ENCODE measurements at places on chromosomes 13 and 19.

DNA sequence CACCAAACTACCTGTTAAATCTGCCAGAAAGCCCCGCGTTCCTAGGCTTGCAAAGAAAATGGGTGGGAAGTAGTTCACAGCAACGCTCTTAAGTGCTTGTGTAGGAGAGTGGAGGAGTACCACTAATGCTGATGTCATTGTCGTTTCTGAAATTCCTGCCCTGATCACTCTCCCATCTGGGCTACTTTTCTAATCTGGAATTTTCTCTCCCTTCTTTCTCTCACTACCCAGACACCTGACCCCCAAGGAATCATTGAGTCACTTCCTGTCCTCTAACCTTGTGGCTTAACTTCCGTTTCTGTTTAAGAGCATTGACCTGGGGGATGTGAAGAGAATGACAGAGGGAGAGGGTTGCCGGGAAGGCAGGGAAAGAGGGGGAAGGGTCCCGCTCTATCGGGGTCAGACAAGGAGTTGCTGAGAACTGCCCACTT is 98.7 kb downstream of the STARD13 start:
- no peaks in the 10 kb centered on the region for H3K36me3 ChIP-seq
- DNase-seq, result peak; percentile 20

- H3K27ac ChIP-seq, result no peak overlapping the region
- peaks cover 16% of the 10 kb centered on the region for H3K27me3 ChIP-seq
- DNase-seq, result peak; percentile 27
Measured at GRCh38 chr13:99916366-99917103, 55.0 kb downstream of the ZIC5 start.

- no peak overlapping the region for H3K27ac ChIP-seq
- H3K36me3 ChIP-seq, result no peaks in the 10 kb centered on the region
- H3K4me3 ChIP-seq, result no peak overlapping the region
- no peaks in the 10 kb centered on the region for H3K27me3 ChIP-seq
- H3K4me1 ChIP-seq, result no peaks in the 10 kb centered on the region
Measured at GRCh38 chr19:33673258-33673875, 51.6 kb downstream of the CHST8 start.

DNA sequence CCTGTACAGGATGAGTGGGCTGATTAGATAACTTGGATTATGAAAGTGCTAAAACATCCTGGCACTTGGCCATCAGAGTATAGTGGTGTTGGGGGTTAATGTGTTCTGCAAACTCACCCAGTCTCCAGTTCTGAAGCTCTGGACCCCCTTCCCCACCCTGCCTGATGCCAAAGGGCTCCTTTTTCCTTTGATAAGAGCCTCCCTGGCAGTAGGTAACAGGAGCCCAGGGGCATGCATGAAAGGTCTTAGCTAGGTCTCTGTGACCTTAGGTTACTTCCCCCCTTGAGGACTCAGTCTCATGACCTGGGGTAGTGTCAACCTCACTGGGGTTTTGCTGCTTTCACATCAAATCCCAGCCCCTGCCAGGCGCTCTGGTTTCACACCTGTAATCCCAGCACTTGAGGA is 2.5 kb downstream of the RPS28 start:
- H3K4me1 ChIP-seq, result peaks cover 17% of the 10 kb centered on the region
- H3K27me3 ChIP-seq, result no peaks in the 10 kb centered on the region
- no peak overlapping the region for H3K4me3 ChIP-seq
- no peak overlapping the region for H3K27ac ChIP-seq

- H3K4me1 ChIP-seq, result peaks cover 4% of the 10 kb centered on the region
- no peak overlapping the region for H3K27ac ChIP-seq
- H3K36me3 ChIP-seq, result no peaks in the 10 kb centered on the region
- no peak overlapping the region for H3K4me3 ChIP-seq
- no peaks in the 10 kb centered on the region for H3K27me3 ChIP-seq
- no peak for DNase-seq
Measured at GRCh38 chr19:44552324-44552723, 22.8 kb upstream of the CEACAM20 start.

GRCh38 chr13:97403893-97404750 is 29.8 kb upstream of the RAP2A start:
- H3K36me3 ChIP-seq, result no peaks in the 10 kb centered on the region
- no peaks in the 10 kb centered on the region for H3K27me3 ChIP-seq
- H3K4me3 ChIP-seq, result no peak overlapping the region
- no peak overlapping the region for H3K27ac ChIP-seq
- no peaks in the 10 kb centered on the region for H3K4me1 ChIP-seq
- DNase-seq, result no peak

DNA sequence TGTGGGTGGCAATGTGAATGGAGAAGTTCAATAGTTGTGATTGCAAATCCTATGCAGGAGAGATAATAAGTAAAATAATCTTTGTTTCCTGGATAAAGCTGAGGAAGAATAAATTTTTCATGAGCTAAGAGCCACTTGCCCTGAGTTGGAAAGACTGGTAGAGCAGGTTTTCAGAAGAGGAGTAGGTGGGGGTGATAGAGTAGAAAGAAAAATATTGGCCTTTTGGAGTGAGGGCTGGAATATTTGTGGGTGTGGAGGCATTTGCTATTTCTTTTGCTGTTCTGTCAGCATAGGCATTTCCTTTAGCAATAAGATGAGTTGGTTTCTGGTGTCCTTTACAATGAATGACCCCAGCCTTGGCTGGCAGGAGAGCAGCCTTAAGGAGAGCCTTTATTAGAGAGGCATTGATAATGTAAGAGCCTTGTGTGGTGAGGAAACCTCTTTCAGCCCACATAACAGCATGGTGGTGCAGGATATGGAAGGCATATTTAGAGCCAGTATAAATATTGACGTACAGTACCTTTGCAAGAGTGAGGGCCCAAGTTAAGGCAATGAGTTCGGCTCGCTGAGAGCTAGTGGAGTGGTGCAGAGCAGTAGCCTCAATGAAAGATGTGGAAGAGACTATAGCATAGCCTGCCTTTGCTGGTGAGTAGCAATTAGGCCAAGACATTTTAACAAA is 11.6 kb upstream of the ZNF431 start:
- H3K4me1 ChIP-seq, result peaks cover 13% of the 10 kb centered on the region
- H3K27me3 ChIP-seq, result no peaks in the 10 kb centered on the region
- no peak overlapping the region for H3K4me3 ChIP-seq

- no peaks in the 10 kb centered on the region for H3K4me1 ChIP-seq
- no peak overlapping the region for H3K4me3 ChIP-seq
- H3K27me3 ChIP-seq, result no peaks in the 10 kb centered on the region
- no peak overlapping the region for H3K27ac ChIP-seq
Measured at GRCh38 chr13:38849315-38849714, 141.3 kb downstream of the STOML3 start.

DNA sequence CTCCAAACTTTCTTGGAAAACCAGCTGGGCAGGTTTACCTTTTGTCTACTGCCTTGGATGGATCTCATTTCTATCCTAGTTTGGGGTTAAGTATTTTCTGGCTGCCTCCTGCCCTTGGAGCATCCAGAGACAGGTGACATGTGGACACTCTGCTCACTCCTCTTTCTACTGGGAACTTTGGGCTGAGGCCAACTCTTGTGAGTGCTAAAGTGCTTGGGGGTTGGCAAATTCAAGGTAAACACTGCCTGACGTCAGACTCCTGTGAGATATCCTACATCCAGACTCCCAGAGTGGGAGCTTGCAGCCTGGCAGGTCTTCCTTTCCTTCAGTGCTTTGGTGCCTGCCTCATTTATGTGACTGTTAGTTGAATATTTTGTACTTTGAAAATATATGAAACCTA is 388.1 kb downstream of the KCNRG start:
- H3K27ac ChIP-seq, result no peak overlapping the region
- H3K4me3 ChIP-seq, result no peak overlapping the region
- no peaks in the 10 kb centered on the region for H3K36me3 ChIP-seq
- peaks cover 18% of the 10 kb centered on the region for H3K4me1 ChIP-seq

DNA sequence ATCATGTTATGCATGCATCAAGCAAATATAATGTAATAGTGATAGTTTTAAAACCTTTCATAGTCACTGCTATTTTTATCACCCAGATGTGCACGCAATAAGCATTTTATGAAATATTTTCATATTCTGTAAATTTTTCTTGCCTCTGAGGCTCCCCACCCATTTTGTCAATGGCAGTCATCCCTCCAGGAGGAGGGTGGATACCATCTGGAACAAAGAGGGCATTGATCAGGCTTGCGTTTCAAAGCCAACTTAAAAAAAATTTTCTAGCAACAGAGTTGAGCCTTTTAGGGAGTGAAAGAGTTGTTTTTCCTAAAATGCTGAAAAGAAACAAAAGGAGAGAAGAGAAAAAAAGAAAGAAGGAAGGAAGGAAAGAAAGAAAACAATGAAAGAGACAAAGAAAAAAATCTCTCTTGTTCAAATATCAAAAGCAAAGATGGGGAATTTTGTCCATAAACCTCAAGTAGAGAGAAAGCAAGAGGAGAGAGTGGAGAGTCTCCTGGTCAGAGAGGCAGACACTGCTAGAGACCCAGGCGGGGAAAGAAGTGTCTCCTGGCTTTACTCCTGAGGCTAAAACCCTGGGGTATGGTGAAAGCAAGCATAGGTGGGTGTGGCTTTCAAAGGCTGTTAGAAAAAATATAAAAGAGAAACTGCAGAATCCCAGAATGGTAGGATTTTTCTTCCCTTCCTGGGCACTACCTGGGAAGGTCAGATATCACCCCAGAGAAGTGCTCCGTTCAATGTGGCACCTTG is 63.6 kb upstream of the KLF12 start:
- no peak overlapping the region for H3K27ac ChIP-seq
- no peaks in the 10 kb centered on the region for H3K4me1 ChIP-seq
- H3K36me3 ChIP-seq, result no peaks in the 10 kb centered on the region

- peaks cover 32% of the 10 kb centered on the region for H3K4me1 ChIP-seq
- H3K27me3 ChIP-seq, result no peaks in the 10 kb centered on the region
Measured at GRCh38 chr19:1110809-1111640, 7.2 kb downstream of the GPX4 start.

GRCh38 chr13:113744197-113745000 is 14.6 kb upstream of the TMEM255B start:
- H3K36me3 ChIP-seq, result no peaks in the 10 kb centered on the region
- no peak overlapping the region for H3K27ac ChIP-seq
- no peak overlapping the region for H3K4me3 ChIP-seq
- no peaks in the 10 kb centered on the region for H3K27me3 ChIP-seq
- no peak for DNase-seq

GRCh38 chr13:31545616-31546015 is 193.7 kb upstream of the RXFP2 start:
- H3K27me3 ChIP-seq, result no peaks in the 10 kb centered on the region
- no peak for DNase-seq
- no peak overlapping the region for H3K27ac ChIP-seq
- no peak overlapping the region for H3K4me3 ChIP-seq

DNA sequence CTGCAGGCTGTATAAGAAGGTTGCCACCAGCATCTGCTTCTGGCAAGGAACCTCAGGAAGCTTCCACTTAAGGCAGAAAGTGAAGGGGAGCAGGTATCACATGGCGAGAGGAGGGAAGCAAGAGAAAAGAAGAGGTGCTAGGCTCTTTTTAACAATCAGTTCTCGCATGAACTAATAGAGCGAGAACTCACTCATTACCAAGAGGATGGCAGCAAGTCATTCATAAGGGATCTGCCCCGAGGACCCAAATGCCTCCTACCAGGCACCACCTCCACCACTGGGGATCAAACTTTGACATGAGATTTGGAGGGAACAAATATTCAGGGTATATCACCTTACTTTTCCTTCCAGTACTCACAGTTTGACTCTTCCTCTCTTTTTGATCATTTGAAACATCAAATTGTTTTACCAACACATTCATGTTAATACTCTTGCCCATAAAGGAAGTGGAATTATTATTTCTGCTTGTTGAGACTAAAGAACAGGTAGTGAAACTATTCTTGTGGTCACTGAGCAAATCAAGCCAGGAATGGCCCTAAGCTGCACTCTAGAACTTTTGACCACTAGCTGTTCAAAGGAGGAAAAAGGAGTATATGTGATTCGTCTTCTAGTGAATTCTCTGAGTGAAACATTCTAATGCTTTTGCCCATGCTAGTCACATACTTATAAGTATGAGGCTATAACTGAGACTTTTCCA is 45.0 kb downstream of the LACC1 start:
- no peaks in the 10 kb centered on the region for H3K36me3 ChIP-seq
- no peaks in the 10 kb centered on the region for H3K27me3 ChIP-seq
- no peak overlapping the region for H3K4me3 ChIP-seq
- H3K27ac ChIP-seq, result no peak overlapping the region

GRCh38 chr13:42786715-42787114 is 5.3 kb downstream of the FAM216B start:
- H3K36me3 ChIP-seq, result no peaks in the 10 kb centered on the region
- no peaks in the 10 kb centered on the region for H3K27me3 ChIP-seq

DNA sequence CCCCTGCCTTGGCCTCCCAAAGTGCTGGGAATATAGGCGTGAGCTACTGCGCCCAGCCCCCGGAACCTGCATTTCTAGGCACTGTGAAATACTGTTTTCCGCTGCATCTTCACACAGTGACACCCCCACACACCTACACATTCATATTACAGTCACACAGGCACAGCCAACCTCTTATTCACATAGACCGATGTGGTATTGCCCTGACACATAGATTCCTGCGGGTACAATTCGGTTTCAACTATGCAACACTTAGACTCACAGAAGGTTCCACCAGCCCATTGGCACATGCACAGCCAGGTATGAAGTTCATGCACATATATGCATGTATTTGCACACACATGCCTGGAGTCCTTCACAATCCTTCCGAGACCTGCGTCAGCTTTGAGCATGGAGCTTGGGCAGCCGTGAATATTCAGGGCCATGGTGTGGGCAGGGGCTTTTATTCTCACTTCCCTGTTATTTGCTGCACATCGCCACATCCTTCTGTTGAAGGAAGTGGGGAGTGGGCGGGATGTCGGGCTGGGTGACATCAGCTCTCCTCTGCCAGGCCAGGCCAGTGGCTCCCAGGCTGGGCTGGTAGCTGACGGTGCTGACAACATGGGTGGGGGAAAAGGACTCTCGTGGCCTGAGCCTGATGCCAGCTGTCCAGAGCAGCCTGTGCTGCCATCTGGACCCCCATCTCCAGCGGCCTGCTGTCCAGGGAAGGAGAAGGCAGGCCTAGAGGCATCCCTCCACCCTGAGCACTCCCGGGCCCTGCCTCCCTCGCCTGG is 5.4 kb upstream of the CDC37 start:
- H3K4me1 ChIP-seq, result peaks cover 10% of the 10 kb centered on the region
- peaks cover 16% of the 10 kb centered on the region for H3K27me3 ChIP-seq
- H3K4me3 ChIP-seq, result no peak overlapping the region
- no peaks in the 10 kb centered on the region for H3K36me3 ChIP-seq

DNA sequence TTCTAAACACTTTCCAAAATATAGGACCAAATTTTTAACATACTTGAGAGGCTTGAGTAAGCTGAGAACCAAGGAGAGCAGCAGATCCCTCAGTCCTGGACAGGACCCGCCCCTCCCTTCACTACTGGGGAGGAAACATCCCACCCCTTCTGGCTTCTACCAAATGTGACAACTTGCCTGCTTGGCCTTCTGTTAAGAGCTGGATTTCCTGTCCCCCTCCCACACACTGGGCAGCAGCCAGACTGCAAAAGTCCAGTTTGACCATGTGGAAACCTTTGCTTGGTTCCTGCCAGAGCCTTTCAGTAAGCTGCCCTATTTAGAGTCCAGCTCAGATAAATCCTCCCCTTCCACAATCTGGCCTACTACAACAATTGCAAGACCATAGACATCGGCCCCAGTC is 84.3 kb downstream of the FGF14 start:
- no peak overlapping the region for H3K4me3 ChIP-seq

GRCh38 chr13:20672772-20673171 is 30.7 kb upstream of the IL17D start:
- DNase-seq, result no peak
- no peaks in the 10 kb centered on the region for H3K4me1 ChIP-seq
- no peaks in the 10 kb centered on the region for H3K27me3 ChIP-seq
- H3K36me3 ChIP-seq, result no peaks in the 10 kb centered on the region
- no peak overlapping the region for H3K27ac ChIP-seq

Measured in adrenal gland (tissue), 19 donors.